IPS DF 6.9 (cell line): ENCODE measurements at places on chromosomes 11 and 22.

DNA sequence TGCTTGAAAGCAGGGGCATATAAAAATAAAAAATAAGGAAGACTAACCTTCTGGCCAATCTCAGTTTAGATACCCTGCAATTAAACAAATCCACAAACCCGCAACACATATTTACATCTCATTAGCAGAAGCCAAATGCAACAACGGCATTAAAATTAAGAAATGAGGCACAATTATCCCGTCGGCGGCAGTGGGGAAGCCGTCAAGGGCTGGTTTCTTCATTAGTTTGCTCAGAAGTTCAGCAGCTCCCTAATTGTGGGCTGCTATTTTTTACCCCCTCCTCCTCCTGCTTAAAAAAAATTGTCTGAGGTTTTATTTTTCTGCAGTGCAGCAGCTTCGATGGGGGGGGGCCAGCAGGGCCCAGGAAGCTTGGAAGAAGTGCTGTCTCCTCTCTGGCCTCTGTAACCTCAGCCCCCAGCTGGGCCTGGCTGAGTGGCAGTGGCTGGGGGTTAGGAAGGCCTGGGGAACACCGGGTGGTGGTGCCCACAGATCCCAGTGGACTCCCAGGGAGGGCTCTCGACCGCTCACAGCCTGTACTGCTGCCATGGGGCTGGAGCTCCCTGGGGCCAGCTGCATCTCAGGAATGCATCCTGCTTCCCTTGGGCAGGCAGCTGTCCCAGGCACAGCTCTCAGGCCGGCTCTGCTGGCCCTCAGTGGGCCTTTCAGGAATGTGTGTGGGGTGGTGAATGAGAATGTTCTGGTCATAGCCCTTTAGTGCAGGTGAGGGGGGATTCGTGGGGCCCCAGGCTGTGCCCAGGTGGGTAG is 148.7 kb upstream of the B3GAT1 start:
- no peak for DNase-seq

DNA sequence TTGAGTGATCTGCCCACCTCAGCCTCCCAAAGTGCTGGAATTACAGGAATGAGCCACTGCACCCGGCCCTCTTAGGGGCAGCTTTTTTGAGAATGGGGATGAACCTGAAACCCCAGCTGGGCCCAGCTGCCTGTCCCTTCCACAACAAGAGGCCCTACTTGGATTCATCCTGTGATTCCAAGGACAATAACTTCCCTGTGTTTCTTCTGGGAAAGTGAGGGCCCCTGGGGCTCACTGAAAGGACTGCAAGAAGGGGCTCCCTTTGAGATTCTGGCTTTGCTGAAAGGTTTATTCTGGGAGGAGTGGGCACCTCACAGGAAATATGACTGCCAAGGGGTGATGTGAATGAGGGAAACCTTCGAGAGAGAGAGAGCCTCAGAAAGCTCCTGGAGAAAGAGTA is 12.3 kb upstream of the GNAZ start:
- no peak for DNase-seq

DNA sequence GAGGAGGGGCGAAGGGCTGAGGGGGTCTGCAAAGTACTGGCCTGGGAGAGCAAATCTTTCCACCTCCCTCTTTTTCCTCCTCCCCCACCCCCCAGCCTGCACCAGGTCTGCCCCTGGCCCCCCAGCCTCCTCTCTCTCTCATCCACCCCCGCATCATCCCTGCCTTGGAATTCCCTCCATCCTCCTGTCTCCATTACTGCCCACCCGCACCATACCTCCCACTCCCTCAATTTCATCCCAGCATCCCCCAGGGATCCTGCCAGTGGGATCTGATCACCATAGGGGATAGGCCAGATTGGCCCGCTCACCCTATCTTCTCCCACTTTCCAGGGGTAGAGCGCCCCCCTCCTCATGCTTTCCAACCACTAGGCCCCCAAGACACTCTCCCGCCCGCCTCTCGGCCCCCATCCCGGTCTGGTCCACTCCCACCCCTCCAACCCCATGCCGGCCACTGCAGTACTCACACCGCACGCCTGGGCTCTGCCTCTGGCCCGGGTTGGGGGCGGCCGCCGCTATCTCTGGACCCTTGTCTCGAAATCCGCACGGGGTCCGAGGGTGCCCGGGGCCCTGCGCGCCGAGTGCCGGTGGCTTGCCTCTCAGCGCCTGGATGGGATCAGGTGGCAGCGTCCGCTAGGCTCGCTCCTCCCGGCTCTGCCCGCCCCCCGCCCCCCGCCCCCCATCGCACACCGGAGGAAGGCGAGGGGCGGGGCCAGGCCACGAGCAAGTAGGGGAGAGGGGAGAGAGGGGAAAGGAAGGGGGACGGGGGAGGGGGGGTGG is at the start of gene GAL3ST3:
Gene GAL3ST3 (minus strand): TSS at position 615 of the 777 bp plus-strand sequence. CDS start 3,746 bp downstream, outside the sequence.
- no peak for DNase-seq

DNA sequence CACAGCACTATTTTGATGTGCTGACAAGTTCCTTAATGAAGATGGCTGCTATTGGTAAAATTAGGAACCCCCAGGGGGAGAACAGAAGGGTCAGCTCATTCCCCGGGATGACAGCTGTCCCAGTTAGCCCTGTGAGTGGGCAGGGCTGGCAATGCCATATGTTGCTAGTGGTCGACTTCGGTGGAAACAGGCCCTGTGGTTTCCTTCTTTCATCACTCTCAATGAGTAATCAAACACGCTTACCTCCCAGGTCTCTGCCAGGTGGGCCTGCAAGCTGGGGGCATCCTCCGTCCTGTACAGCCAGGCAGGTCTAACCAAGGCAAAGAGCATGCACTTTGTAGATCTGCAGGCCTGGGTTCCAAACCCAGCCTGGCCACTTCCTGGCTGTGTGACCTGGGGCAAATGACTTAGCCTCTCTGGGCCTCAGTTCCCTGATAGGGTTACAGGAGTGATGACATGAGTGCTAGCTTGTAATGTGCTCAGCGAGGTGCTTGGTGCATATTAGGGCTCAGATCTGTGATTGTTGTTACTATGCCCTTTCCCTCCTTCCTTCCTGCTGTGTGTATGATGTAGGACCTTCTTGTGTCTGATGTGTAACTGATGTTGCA is 85.2 kb downstream of the TSPAN18 start:
- no peak for DNase-seq

GRCh38 chr11:92035488-92035887 is 189.1 kb upstream of the FAT3 start:
- no peak for DNase-seq

DNA sequence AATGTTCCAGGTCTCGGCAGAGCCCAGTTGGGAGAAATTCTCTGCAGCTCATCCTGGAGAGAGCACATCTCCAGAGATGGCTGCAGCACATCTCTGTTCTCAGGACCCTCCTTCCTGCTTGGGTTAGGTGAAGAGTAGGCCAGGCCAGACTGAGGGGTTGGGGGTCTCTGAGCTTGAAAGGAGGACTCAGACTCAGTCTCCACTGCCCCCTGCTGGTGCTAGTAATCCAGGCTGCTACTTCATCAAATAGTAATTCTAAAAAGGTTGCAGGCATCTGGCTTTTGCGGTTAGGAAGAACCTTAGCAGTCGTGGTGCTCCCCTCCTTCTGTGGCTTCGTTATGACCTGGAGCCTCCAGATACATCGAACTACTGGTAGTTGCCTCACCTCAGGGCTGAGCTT is 9.7 kb downstream of the TUB start:
- DNase-seq, result peak; percentile 72

- no peak for DNase-seq
Observed at GRCh38 chr11:119493712-119494111, 70.7 kb upstream of the THY1 start.

- no peak for DNase-seq
Observed at GRCh38 chr11:75500742-75501141, 25.0 kb downstream of the GDPD5 start.

GRCh38 chr11:18393581-18394274 is 635 bp upstream of the LDHA start:
- DNase-seq, result no peak

- no peak for DNase-seq
Observed at GRCh38 chr11:61737636-61738386, 14.6 kb upstream of the MYRF start.

GRCh38 chr11:106581399-106581798 is 436.9 kb downstream of the GUCY1A2 start:
- DNase-seq, result no peak

DNA sequence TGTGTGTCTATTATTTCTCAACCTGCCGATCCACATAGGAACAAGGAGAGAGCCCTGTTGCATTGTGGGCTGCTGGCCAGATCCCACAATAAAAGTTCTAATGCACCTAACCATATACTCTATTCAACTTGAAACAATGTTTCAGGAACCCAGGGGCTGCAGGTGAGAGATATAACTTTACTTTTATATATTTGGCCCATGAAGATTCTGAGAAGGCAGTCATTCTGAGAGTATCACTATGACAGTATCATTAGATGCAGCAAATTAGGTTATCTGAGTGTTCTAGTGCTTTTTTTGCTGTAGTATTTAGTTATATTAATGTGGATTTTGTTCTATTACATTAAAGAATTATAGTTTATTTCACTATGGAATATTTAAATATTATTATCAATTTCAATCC is 655.1 kb upstream of the ARHGAP42 start:
- DNase-seq, result no peak

DNA sequence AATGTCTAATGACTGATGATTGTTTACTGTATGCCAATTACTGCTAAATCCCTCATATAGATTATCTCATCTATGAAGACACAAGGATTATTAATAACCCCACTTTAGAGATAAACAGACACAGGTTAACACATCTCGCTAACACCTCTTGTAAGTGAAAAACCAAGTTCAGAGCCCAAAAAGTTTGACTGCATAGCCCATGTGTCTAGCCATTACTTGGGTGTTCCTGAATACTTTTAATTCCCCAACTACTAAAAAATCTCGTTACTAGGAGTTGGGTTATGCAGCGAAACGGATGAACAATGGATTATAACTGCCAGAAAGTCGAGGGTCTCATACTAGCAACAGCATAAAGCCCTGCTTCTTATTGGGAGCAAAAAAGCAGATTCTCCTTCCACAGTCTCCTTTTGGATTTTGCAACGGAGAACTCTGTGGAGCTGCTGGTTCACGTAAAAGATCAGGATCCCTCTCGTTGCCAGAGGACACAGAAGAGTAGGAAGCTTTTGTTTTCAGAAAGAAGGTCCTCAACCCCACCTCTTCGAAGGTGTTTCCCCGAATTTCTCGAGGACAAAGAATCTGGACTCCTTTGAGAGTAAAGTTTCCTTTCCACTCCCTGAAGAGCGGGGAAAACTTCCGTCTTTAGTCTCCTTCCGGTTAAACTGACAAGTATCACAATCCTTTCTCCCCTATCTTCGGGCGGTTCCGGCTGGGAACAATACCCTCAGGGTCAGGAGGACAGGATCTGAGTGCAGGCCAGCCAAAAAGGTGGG is 979 bp downstream of the ZBED5 start:
- no peak for DNase-seq

GRCh38 chr22:43319661-43320486 is 23.3 kb downstream of the SCUBE1 start:
- no peak for DNase-seq

GRCh38 chr22:36398601-36399471 is 11.1 kb upstream of the MYH9 start:
- no peak for DNase-seq

GRCh38 chr11:34356130-34356529 is 1.7 kb downstream of the ABTB2 start:
- no peak for DNase-seq

DNA sequence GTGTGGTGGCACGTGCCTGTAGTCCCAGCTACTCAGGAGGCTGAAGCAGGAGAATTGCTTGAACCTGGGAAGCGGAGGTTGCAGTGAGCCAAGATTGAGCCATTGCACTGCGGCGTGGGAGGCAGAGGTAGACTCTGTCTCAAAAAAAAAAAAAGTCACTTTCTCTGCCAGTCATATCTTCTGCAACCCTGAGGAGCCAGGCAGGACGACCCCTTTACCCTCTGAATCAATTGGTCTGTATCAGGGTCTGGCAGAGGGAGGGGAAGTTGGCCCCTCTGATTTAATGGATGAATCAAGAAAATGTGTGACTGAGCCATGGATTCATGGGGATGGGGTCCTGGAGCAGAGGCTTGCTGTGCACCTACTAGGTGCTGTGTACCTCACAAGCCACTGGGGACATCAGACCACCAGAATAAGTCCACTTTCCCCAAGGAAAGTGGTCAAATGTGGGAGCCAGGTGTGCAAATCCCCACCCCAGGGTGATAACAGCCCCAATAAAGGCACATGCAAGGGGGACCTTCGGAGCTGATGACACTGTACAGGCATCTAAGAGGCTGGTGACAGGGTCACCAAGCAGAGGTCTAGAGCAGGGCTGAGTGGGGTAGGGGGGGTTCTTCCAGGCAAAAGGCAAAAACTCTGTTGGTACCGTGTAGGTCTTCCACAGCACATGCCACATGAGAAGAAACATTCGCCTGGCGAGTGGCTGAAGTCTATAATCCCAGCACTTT is 29.0 kb downstream of the TXN2 start:
- DNase-seq, result no peak

DNA sequence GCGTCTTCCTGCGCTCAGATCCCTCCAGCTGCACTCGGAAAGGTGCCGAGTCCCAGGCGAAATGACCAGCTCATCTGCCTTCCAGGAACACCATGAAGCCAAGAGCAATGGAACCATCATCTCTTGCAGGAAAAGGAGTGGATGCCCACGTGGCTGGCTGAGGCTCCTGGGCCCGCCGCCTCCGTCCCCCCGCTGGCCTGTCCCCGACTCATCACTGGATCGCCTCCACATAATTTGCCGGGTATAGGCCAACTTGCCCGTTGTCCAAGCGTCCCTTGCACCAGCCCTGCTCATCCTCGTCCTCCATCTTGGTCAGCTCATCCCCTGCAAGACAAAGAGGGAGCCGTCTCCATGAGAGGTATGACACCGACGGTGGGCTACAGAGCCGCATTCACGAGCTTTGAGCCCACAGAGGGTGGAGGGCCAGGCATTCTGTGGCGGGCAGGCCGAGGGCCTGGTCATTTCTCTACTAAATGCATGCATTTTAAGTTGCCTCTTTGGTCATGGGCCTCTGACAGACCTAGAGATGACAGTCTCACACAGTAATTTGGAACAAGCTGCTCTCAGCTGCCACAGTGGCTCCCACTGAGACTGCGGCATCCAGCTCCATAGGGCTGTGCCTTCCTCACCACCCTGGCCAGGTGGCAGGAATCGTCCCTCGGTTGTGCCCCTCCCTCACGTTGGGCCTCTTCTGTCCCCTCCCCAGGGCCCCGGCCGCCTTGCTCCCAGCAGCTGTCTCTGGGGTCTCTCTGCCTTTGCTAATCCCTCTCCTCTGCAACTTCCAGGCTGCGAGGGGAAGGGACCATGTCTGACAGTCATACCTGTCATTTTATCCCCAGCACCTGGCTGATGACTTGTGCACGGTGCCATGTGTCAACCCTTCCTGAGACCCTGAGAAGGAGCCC is 14.3 kb upstream of the ARFGAP3 start:
- DNase-seq, result no peak

GRCh38 chr11:46721286-46721685 is 2.3 kb downstream of the F2 start:
- no peak for DNase-seq

DNA sequence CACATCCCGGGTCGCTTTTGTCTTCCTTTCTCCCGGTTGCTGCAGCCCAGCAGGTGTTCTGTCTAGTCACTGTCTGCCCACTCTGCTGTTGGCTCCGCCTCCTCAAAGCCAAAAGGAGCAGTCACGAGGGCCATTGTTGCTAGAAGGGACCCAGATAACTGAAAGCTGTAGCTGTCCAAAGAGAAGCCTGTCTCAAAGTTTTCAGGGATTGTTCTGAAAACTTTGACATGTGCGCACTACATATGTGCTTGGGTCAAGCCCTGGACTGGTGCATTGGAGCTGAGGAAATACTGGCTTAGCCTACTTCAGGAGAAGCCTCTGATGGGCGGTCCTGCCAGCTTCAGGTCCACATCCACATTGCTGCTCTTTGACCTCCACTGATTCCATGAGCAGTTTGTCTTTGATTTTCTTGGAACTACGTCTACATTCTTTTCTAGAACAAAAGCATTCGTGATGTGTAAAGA is 8.8 kb upstream of the OR2AT4 start:
- peak; percentile 48 for DNase-seq
